ENCODE measurements at places on chromosomes 7 and 10. TPM values are rescaled to one million over a fixed set of nuclear protein-coding genes. Genes with fewer than 3 reads are reported as not detected.

Gene NUTM2B
- total RNA-seq, result 0.54 TPM

Gene KDM7A
- 24.7 TPM for total RNA-seq

DNA sequence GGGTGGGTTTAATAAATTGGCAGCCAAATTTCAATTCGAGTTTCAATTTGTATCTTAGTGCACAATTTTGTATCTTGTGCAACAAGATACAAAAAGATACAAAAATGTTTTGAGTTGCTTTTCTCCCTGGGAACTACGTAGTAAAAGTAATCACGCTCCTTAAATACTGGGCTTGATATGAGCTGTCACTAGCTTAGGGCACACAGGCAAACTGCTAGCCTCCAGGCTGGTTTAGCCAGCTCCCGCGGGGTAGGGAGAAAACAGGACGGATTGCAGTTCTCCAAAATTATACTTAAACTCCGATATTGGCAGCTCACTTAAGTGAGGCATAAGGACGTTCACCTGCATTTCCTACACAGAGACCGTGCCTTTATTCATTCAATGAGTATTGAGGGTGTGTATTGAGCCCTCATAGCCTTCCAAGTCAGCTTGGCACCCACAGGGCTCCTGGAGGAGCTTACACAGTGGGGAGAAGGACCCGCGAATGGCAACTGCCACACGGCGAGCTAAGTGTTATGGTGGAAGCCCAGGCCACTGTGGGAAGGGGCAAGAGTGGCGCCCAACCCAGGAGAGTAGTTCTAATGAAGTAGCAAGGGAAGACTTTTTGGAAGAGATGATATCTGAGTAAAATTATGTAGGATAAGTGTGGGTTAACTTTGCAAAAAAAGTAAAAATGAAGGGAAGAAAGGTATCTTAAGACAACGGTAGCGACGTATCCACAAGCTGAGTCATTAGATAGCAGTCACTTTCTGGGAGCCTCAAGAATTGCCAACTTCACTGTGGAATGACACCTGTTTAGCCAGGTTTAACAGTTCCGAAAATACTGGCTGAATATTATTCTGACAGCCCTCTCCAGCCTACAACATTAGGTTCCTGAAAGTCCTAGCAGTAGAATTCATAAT is 1.6 kb upstream of the EPC1 start:
- DNase-seq, result no peak

GRCh38 chr7:47534322-47535034 is 47.4 kb downstream of the TNS3 start:
- no peak for DNase-seq

DNA sequence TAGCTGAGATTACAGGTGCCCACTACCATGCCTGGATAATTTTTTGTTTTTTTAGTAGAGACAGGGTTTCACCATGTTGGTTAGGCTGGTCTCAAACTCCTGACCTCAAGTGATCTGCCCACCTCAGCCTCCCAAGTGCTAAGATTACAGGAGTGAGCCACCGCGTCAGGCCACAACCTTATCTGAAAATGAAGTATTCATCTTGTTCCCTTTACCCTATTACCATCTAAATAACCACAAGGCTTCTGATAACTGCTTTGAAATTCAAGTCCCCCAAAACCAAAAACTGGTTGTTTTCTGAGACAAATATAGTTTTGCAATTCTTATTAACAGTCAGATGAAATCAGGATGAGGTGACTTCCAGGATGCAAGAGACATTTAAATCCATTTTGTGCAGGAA is 2.4 kb downstream of the TCTN3 start:
- DNase-seq, result no peak

DNA sequence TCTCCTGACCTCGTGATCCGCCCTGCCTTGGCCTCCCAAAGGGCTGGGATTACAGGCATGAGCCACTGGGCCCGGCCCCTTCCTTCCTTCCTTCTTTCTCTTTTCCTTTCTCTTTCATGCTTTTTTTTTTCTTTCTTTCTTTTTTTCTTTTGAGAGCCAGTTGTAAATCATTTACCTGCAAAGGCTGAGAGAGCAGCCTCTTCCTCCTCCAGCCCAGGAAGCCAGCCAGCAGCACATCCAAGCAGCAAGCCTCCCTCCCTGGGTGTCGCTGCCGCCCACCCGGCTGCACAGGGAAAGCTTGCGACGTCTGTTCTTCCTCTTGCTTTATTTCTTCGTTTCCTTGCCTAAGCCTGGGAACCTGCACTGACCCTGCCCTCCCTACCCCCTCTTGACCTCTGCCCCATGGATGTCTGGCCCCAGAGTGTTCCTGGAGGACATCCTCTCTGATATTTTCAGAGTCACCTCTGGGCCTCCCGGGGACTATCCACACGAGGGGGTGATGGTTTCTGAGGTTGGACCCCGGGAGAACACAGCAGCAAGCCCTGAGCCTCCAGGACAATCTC is 62.8 kb upstream of the MYL10 start:
- DNase-seq, result no peak

GRCh38 chr10:127928021-127928806 is 21.3 kb downstream of the PTPRE start:
- no peak for DNase-seq

Gene NKX1-2
- total RNA-seq, result not detected

DNA sequence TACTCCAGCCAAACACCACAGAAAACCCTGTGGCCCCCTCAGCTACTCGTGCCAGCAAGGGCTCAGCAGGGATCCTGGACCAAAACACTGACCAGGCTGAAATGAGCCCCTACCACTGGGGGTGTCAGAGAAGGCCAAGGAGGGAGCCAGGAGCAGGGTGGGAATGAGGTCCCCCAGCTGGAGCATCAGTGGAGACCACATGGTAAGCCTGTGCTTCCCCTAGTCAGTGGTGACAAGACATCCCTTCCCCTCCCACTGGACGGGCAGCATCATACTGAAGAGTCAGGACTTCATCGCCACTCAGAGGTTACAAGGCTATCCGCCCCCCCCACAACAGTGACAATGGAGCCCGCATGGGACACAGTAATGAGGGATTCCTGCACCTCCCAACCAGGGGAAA is 99.6 kb downstream of the LHPP start:
- no peak for DNase-seq

Gene C7orf25
- 5.7 TPM for total RNA-seq

DNA sequence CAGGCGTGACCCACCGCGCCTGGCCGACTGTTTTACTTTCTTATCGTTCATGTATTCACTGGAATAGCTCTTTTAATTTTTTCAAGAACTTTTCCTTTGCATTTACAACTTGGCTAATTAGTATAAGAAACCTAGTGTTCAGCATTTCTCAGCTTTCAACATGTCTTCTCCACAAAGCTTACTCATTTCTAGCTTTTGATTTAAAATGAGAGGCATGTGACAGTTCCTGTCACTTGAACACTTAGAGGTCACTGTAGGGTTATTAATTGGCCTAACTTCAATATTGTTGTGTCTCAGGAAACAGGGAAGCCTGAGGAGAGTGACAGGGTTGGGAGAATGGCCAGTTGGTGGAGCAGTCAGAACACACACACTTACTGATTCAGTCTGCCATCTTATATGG is 125.1 kb upstream of the GPR22 start:
- no peak for DNase-seq

DNA sequence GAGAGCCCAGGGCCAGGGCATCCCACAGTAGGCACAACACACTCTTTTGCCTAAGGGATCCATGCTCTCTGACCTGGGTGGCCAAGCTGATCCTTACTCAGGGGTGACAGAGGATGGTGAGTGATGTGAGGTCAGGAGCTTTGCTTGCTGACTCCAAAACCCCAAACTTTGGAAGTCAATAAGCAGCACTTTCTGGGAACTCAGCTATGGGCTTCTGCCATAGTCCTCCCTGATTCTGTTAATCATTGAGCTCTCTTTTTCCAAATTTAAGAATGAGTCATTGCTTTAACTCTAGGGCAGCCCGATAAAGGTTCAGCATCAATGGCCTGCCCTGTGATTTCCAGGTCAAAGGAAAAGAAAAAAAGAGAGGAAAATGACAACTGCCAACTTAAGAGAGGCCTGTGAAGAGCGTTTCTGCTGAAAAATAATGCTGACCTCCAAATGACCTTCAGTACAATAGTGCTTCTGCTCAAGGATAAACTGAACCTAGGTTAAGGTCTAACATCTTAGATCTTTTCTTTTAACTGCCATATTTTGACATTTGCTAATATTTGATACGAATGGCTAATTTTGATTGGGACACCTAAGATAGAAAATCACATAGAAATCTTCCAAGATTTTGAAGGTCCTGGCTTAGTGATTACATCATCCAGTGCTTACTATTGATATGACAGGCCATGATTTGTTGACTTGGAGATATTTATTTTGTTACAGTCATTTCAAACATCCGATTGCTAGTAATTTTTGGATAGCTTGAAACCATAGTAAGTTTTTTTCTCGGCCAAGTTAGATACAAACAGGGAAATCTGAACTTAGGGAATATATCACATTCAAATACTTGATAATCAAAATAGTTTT is 20.8 kb upstream of the RELN start:
- no peak for DNase-seq

DNA sequence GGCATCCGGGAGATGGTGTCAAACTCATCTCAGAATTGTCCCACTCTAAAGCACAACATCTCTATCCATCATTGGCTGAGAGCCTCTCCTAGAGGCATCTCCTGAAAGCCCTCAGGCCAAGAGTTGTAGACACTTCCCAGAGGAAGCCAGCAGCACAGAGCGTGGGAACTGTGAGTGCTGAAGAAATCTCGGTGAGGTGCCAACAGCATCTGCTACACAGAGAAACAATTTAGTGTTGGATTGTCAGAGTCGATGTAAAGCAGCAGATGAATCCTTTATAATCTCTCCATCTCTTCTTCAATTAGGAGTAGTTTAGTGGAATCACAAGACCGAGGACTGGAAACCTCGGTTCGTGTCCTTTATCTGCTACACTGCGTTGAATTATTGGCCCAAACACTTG is 172.2 kb downstream of the C7orf25 start:
- DNase-seq, result no peak

GRCh38 chr10:6875269-6875865 is 295.3 kb upstream of the PRKCQ start:
- DNase-seq, result no peak

Gene PCLO
- not detected for total RNA-seq

- DNase-seq, result no peak
These were observed 1.0 kb downstream of the IGFBP3 start for GRCh38 chr7:45919993-45920459.

GRCh38 chr10:44387853-44388251 is 3.0 kb upstream of the CXCL12 start:
- no peak for DNase-seq

GRCh38 chr10:58027426-58027825 is 240.3 kb downstream of the IPMK start:
- no peak for DNase-seq

- no peak for DNase-seq
These were observed 5.1 kb downstream of the UNC5B start for GRCh38 chr10:71217266-71218045.

DNA sequence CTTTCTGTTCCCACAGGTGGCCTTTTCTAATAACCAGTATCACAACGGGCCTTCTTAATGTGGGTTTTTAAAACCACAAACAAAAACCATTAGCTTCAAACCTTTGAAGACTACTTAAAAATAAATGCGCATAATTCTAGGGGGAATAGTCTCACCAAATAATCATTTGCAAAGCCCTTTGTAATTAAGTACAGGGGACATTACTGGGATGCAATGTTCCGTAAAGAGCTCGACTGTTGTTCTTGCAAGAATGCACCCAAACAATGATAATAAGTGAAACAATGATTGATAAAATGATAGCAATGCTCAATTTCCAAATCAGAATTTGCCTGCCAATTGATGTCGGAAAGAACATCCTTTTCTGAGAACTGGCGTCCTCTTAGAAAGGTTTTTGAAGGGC is 589.1 kb upstream of the ADARB2 start:
- no peak for DNase-seq

- DNase-seq, result no peak
These were observed 74.9 kb downstream of the LARP4B start for GRCh38 chr10:856416-857157.

Gene OR6B1
- not detected for total RNA-seq

Gene ZNF853
- total RNA-seq, result 0.42 TPM

GRCh38 chr10:119306514-119306951 is 99.2 kb downstream of the GRK5 start:
- DNase-seq, result peak; percentile 69

DNA sequence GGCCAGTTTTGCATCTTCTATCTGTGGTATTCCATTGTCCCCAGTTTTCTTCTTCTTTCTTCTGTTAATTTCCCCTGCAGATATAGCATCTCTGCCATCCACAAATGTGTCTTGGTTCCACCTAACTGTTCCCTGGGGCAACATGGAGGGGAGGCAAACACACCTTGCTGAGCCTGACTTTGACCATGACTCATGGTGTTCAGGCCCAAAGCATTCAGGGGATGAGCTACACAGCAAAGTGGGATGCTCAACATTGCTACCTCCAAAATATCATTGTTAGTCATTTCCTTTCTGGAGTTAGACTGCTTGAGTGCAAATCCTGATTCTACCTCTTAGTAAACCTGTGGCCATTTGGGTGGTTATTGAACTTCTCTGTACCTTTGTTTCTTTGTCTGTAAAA is 542.7 kb downstream of the LRMDA start:
- DNase-seq, result no peak

- DNase-seq, result no peak
These were observed 339.1 kb downstream of the ATRNL1 start for GRCh38 chr10:115432188-115432819.

GRCh38 chr10:62769574-62770242 is 34.8 kb upstream of the ADO start:
- no peak for DNase-seq

- no peak for DNase-seq
These were observed 84.2 kb upstream of the FRMD4A start for GRCh38 chr10:14414901-14415300.

DNA sequence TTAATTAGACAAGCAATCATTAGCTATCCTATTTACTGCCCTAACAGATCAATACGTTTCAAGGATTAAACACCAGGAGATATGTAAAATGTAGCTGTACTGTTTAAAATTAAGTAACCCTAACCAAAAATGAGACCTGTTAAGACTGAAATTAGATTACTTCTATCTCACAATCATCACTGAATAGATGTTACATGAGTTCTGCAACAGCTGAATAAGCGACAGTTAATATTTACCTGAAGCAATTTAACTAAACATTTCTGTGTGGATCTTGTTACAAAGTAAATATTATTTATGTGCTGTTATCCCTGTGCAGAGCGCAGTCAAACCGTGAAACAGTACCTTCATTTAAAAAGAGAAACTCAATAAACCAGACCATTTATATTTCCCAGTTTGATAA is 122.5 kb downstream of the RELN start:
- DNase-seq, result no peak

DNA sequence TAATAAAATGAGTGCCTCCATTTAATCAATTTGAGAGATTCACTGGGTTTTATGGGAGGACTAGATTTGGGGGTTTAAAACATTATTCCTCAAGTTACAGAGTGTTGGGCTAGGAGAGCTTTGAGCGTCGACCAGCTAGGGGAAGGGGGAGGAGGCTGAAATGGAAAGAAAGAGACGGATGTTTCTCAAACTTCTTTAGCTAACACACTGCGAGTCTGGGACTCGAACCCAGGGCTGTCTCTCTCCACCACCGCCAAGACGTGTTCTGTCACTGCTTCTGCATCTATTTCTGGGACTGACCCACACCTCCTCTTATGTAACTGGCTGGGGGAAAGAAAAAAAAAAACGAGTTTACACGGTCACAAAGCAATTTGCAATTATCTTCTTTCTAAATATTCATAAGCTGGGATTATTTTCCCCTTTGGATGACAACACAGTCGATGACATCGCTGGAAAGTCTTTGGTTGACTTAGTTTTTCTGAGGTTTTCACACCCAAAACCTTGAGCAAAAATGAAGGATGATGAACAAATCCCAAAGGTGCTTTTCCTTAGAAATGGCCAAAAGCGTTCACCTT is 27.2 kb downstream of the CHST15 start:
- DNase-seq, result no peak

Gene CALHM2
- total RNA-seq, result 18.6 TPM
